ENCODE measurements at places on chromosomes 7 and 10. TPM values are rescaled to one million over a fixed set of nuclear protein-coding genes. Genes with fewer than 3 reads are reported as not detected.

Gene MYO3A
- 4.3 TPM for total RNA-seq

Gene STEAP1B
- total RNA-seq: 12.3 TPM

DNA sequence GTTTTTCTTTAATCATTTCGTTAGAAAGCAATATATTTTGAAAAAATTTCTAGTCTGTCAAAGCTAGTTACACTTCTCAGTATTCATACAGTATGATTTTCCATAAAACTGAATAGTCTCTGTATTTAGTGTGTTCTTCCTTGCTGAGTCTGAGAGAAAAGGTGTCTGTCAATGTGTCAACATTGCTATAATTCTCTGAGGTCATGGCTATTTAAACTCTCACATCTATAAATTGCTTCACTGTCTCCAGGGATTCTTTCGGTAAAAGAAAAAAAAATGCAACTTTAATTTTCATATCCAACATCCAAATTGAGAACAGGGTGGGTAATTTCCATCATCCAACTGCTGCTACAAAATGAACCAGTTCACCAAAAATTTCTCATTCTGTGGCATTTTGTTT is 319.7 kb upstream of the GHITM start:
- DNase-seq: no peak

- no peak for DNase-seq
Measured at GRCh38 chr10:70523549-70523948, 45.0 kb downstream of the PALD1 start.

GRCh38 chr10:2980791-2981360 is 86.5 kb upstream of the PFKP start:
- no peak for DNase-seq

DNA sequence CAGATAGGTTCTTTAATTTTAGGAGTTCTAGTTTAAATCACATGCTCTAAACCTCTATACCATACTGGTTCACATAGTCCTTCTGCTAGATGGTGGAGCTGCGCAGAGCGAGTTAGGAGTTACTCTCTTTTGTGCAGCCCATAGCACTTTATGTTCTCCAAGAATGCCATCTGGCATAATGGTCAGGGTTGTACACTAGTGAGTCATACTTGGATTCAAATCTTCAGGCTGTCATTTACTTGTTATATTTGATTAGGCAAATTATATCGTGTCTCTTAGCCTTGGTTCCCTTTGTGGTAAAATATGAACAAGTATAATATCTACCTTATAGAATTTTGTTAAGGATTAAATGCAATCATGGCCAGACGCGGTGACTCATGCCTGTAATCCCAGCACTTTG is 1078.3 kb downstream of the NRG3 start:
- no peak for DNase-seq
